ENCODE measurements at places on chromosomes 13 and 19.

- DNase-seq = no peak
Observed at GRCh38 chr19:15443838-15444237, 5.9 kb downstream of the WIZ start.

GRCh38 chr13:20177049-20177831 lies 15.5 kb downstream of the GJB2 start:
- no peak for DNase-seq

DNA sequence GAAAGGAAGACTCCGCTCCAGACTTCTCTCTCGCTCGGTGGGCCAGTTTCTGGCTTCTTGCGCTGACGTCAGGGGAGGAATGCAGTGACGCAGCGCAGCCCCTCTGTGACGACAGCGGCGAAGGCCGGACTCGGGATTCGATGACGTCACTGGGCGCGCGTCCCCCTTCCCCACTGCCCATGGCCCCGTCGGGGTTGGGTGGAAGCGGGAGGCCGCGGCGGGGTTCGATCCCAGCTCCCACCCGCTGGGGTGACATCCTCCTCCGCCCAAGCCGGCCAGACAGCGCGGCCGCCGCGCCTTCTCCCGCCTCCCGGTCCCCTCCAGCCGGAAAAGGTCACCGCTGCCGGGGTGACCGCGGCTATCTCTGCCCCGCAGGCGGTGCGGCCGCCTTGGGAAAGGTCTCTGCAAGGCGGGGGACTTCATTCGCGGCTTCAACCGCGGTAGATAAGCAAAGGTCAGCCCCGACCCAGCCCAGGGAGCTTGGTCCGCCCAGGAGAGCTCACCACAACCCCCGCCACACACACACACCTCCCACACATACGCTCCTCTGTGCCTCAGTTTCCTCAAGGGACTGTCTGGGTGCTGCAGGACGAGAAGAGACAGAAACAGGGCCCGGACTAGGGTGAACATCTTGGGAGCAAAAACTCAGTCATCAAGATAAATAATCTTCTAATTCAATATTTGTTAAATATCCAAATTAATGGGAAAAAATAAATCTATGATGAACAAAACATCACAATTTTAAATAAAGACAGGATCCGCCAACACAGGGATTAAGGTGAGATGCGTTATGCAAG lies 844 bp upstream of the RFX1 start:
- DNase-seq = no peak

DNA sequence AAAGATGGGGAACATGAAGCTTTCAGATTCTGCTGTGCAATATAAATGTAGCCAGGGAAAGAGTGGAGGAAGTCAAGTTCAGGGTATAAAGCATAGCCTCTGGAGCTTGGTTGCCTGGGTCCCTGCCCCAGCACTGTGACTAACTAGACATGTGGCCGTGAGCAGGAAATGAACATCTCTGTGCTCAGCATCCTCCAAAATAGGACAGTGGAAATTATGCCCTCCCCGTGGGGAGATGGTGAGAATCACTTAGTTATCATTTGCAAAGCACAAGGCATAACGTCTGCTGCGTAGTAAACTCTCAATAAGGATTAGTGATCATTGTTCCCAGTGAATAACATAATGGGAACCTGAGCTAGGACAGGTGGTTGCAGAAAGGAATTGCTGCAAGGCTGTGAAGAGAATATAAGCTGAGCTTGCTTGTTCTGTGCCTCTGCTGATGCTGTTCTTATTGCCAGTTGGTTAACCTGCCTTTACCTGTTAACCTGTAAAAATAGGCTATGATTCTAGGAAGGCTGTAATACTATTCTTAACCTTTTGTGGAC lies 441.0 kb downstream of the COG6 start:
- no peak for DNase-seq

DNA sequence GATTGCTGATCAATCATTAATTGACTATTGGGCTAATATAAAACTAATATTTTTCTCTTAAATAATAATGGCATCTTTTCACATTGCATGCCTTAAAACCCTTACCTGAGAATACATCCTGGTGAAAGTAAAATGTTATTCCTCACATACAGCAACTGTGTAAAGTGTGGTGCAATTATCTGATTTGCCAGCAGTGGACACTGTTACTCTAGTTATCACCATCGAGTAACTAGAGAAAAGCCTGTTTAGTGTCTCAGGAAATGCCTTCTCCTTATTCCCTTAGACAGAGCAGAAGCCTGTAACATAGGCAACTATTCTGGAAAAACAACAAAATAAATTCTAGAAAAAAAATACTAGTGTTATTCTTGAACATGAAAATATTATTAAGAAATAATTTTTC lies 459.8 kb downstream of the FGF14 start:
- no peak for DNase-seq

DNA sequence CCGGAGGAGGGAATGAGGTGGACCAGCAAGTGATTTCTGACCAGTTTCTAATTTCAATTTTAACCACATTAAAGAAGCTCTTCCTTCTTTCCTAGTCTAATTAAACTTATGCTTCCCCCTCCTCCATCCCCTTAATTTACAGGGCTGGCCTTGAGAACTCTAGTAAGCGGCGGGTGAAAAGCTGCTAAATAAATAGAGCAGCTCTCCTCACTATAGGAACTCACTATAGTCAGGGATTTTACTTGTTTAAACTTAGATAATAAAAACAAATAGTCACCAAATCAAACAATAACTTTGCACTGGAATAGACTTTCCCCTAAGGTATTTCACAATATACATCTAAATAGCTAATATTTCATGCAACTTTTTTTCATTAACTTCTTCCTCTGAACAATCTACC lies 1838.2 kb upstream of the PRR20A start:
- DNase-seq = no peak

- DNase-seq = peak; percentile 24
Observed at GRCh38 chr13:46296921-46297320, 85.2 kb downstream of the LRRC63 start.

- DNase-seq = no peak
Observed at GRCh38 chr13:46587807-46588418, 34.9 kb downstream of the LRCH1 start.

DNA sequence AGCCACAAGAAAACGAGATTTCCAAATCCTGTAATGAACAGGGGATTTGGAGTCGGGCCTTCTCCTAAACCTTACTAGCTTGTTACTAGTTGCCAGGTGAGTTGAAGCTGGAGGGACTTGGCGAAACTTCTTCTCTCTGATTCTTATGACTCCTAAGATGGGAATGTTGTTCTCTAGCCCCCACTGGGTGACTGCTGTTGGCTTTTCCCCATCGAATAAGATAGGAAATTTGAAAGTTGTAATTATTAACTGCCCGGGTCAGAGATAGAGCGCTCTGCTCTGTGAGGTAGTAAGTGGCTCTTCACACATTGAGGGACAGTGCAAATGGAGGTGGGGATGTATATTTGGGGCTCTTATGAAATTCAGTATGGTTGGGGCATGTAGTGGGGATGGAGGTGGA lies 111.2 kb upstream of the MBNL2 start:
- no peak for DNase-seq

DNA sequence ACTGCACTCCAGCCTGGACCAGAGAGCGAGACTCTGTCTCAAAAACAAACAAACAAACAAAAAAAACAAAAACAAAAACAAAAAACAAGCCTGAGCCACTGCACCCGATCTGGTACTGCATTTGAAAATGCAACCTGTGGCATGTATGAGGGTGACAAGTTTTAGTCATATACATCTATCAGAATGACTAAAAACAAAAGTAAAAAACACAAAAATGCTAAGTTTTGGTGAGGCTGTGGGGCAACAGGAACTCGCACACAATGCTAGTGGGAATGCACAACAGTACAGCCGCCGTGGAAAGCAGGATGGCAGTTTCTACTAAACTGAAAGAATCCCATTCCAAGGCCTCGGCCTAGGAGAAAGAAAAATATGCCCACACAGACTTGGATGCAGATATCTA lies 7.8 kb downstream of the EBPL start:
- DNase-seq = no peak

GRCh38 chr13:41099986-41100385 lies 32.6 kb downstream of the KBTBD6 start:
- no peak for DNase-seq

DNA sequence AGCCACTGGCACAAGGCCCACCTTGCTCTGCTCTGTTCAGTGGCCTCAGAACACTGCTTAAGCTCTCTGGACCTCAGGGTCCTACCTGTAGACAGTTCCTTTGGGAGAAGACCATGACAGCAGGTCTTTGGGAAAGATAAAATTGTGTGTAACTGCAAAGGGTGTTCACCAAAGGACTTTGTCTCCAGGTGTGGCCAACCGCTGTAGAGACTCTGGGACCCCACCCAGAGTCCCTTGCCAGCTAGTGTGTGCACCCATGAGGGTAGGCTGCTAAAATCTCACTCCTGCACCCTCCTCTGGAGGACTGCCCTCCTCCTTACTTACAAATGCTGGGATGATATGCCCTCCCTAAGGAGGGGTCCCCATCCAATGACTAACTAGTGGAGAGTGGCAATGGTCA lies 211.2 kb downstream of the TSHZ3 start:
- DNase-seq = no peak

DNA sequence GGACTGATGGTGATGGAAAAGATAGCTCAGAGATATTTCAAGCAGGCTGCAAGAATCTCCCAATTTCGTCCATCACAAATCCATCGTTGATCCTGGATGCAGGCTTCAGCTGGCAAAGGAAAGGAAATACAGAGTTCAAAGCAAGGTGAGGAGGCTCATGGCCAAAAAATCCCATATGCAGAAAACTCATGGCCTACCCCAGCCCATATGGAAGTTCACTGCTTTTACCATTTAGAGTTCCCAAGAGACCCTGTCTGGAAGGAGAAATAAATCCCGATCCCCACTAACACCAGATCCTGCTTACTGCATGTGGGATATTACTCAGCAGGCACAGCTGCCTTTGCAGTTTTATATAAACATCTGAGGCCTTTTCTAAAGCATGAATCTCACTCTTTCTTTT lies 412.9 kb upstream of the SPRY2 start:
- no peak for DNase-seq

DNA sequence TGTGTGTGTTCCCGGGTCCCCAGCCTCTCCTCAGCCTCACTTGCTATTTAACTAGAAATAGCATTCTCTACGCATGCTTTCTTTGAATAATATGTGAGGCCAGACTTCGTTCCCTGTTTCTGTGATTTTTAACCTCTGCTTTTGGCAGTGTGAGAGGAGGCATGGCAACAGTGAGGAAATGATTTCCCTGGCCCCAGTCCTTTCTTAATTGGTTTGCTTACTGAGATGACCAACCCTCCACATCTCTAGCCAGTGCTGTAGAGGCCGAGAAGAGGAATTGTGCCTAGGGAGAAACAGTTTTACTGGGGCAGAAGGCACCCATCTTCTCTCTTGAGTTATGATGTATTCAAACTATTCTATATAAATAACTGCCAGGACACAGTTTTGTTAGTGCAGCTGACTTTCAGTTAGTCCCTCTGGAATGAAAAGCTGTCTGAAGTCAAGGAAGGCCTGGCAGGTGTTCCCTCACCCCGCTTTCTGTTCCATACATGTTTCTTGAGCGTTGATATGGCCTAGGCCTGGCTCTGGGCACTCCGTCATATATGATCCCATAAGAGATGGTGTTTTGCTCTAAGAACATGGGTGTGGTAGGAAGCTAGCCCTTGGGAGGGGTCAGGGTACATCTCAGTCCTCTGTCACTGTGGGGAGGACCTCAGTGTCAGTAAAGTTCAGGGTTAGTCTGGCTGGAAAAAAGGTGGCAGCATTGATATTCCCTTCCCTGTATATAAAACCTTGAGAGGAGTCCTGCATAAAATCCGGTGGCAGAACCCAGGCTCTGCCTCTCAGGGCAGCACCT lies 73.7 kb upstream of the NPAS1 start:
- no peak for DNase-seq
